ENCODE measurements at places on chromosomes 2 and 18.

DNA sequence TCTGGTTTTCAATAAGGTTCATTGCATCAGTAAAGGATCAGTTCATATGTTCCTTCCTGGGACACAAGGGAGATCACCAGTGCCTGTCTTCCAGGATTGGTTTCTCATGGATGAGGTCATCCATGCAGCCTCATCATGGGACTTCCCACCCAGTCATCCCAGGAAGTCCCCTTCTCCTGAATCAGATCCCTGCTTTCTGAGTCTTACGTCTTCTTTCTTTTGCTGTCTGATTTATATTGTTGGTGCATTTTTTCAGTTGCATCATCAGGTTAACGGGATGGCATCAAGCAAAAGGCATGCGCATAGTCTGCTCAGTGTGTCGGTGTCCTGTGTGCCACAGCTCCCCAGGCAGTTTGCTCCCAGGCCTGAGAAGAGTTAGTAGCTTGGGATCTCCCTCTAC is 105.9 kb downstream of the SOX11 start:
- no peak for DNase-seq

GRCh38 chr2:239800785-239801386 is 224.3 kb downstream of the NDUFA10 start:
- no peak for DNase-seq

DNA sequence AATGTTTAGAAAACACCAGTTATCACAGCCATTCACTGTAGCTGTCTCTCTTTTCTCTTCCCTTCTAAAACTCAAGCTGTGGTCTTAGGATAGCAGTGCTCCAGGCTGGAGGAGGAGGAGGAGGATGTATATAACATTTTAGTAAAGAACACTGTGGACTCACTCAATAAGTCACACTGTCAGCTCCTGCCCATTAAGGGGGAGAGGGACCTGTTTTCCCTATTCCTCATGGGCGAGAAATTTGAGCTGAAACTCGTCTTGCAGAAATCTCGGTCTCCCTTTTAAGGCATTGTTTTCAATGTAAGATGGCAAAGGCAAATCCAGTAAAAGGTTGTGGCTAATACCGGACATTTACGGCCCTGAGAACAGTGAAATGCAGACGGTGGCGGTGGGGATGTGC is 114.8 kb upstream of the ZNF236 start:
- no peak for DNase-seq

- no peak for DNase-seq
These were observed 95.4 kb downstream of the AAK1 start for GRCh38 chr2:69547984-69548715.

DNA sequence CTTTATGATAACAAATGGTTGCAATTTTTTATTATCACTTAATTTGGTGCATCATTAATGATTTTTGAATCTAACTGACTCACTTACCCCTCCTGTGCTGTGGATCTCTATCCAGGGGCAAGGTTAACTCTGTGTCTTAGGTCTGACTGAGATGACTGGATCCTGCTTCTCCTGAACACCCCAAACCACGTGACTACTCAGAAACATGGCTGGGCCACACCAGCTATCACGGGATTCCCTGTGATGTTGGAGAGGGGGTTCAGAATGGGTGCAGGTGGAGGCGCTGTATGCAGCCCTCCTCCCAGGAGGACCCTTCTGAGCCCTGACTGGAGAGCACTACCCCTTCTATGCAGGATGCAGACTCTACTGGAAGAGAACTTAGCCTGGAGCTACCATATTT is 152.4 kb upstream of the CAPN13 start:
- no peak for DNase-seq

DNA sequence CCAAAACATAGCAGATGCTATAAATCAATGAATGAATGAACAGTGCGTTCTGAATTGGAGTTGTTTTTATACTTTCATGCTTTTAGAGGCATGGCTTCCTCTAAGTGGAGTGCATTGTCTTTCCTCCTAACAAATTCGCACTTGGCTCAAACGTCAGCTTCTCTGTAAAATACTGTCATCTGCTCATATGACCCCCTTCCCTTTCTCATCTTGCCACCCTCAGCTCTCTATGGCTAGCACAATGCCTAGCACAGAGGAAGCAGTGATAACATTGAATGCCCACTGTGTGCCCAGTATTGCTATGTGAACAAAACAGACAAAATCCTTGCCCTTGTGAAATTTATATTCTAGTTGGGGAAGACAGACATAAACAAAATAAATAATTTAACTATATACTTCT is 258.8 kb downstream of the MREG start:
- no peak for DNase-seq

DNA sequence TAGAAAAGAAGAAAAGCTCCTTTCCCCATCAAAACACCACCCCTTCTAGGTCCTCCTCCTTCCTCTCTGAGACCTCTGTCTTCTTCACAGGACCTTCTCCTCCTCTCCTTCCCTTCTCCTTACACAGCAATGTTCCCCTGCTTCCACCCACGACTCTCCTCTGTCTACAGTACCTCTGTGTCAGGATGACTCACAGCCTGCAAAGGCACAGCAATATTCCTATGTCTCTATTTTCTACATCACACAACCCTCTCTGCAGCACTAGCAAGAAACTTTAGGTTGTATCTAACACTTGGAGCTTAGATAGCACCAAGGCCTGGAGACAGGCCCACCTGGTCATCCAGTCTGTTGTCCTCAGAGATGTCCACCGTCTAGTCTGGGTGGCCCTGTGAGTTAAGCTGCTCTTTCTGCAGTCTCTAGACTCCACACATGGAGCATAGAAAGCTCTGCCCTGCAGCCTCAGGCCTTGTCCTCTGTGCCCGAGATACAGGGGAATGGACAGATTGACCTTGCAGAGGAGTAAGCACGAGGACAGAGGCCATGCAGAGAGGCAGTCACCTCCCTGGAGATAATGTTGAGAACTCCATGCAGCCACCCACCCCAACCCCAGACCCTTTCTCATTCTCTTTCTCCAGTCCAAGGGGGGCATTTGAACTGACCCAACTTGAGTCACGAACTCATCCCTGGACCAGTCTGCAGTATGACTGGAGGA is 212.0 kb downstream of the TNS1 start:
- peak; percentile 83 for DNase-seq

DNA sequence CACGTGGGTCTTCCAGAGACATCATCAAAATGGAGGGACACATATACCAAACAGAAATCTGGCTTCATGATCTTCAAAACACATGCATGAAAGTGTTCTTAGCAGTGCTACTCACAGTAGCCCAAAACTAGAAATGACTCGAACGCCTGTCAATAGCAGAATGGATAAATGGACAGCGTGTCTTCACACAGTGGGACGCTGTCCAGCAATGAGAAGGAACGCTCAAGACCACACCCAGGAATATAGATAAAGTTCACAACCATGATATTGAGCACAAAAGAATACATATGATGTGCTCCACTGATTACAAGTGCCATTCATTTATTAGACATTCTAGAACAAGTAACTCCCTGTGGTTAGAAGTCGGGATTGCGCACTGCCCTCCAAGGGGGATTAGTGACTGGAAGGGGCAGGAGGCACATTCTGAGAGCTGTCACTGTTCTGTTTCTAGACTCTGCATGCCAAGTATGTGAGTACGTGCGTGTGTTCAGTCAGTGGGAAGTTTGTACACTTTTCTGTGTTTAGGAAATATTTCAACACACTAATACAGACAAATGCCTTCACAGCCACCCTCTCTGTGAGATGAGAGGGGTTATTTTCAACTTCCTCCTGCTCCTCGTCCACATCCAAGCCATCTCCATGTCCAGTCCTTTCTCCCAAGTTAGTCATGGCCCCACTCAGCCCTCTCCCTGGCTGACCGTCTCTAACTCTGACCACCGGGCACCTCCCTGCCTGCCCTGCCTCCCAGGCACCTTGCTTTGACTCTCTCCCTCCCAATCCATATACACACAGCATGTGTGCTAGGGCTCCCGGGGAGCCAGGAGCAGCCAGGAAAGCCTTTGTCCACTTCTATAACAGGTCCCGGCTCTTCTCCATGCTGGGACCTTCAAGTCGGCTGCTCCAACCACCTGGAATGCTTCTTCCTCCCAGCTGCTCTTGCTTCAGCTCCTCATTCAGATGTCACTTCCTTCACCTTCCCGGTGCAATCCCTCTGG is 26.9 kb upstream of the TNS1 start:
- no peak for DNase-seq

GRCh38 chr2:16126517-16127275 is 186.3 kb downstream of the MYCN start:
- DNase-seq: no peak

GRCh38 chr2:120820953-120821279 is 85.2 kb downstream of the GLI2 start:
- no peak for DNase-seq

GRCh38 chr18:39313992-39314391 is 1748.4 kb upstream of the CELF4 start:
- no peak for DNase-seq

GRCh38 chr2:193695367-193695766 is 1500.6 kb upstream of the TMEFF2 start:
- DNase-seq: no peak

- no peak for DNase-seq
These were observed 168.6 kb downstream of the SS18 start for GRCh38 chr18:25921677-25922421.

GRCh38 chr2:10482913-10483312 is 34.8 kb upstream of the ODC1 start:
- no peak for DNase-seq

DNA sequence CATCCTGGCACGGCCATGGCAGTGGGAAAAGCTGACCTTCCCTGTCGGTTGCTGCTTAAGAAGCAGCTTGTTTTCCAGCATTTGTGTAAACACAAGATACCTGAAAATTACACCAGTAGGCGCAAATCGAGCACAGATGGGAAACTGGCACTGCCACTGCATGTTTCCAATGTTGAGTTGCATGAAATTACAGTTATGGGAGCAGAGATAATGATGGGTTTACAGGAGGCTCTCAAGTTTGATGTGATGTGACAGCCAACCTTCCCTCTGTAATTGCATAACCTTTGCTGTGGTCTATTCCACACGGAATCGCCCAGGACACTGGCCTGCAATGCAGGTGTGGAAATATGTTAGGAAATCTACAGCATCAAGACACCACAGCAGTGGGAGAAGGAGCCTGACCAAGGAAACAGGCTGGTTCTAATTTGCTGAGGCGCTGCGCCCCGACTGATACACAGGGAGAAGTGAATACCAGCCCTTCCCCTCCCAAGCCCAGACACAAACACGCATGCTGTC is 17.4 kb downstream of the GPR45 start:
- no peak for DNase-seq

GRCh38 chr2:204775766-204776165 is 230.5 kb downstream of the PARD3B start:
- no peak for DNase-seq

DNA sequence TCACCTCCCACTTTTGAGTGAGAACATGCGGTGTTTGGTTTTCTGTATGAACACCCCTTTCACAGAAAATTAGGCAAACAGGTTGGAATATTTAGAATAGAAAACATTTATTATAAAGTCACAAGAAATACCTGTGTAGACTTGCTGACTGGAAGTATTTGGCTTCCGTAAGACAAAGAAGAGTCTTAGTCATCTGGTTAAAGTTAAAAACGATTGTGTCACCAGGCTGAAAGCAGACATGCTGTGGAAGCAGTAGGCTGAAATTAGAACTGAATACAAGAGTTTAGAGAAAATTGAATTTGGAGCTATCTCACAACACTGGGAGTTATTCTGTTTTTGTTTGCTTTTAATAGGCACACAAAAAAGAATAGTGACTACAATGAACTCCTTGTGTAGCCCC is 16.2 kb upstream of the CLASP1 start:
- DNase-seq: peak; percentile 16

DNA sequence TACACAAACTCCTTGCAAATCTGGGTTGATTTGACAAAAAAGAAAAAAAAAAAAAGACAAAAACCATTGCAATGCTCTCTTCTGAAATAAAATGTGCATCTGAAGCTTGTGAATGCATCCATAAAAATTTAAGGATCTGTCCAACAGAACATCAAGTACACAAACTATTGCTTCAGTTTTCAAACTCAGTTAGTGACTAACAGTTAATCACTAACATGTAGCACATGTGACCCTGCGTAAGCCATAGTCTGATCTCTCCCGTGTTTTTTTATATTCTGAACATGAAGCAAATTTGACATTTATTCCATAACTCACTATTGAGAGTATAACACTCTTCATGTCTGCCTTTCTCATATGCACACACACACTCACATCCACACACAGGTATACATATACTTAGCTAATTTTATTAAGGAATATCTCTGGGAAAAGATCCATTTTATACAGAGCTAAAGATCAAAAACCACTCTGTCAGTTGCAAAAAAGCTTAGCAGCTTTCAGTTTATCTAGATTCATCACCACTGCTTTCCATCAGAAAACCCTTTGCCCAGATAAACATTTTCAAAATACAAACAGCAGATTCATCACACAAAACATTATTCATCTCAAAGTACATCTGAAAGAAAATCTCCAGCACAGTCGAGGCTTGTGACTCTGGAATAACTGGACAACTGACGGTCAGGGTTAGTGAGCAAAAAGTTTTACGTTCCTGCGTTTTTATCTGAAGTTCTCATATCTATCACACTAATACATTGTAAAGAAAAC is 1000.4 kb upstream of the ACVR2A start:
- no peak for DNase-seq

GRCh38 chr2:32534831-32535230 is 93.0 kb upstream of the TTC27 start:
- no peak for DNase-seq

DNA sequence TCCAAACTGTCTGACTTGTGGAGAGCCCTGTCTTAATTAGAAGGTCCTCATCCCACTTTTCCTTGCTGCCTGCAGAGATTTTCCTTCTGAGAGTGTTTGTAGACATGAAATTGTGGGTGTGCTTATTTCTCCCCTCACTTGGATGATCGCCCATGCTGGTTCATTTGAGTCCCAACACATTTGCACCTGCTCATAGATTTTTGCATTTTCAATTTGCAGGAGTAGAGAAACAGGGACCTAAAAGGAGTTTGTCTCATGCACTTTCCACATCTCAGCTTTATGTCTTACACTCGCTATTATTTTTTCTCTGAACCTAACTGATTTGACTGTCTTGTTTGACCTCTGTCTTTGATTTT is 33.2 kb upstream of the FHL2 start:
- no peak for DNase-seq

GRCh38 chr2:112481528-112482233 is at the start of gene TTL:
Gene TTL (plus strand): TSS chr2:112482156. CDS start chr2:112482345, 189 bp downstream.
- peak; percentile 85 for DNase-seq

- DNase-seq: no peak
These were observed 111.5 kb upstream of the GLI2 start for GRCh38 chr2:120624061-120624737.

DNA sequence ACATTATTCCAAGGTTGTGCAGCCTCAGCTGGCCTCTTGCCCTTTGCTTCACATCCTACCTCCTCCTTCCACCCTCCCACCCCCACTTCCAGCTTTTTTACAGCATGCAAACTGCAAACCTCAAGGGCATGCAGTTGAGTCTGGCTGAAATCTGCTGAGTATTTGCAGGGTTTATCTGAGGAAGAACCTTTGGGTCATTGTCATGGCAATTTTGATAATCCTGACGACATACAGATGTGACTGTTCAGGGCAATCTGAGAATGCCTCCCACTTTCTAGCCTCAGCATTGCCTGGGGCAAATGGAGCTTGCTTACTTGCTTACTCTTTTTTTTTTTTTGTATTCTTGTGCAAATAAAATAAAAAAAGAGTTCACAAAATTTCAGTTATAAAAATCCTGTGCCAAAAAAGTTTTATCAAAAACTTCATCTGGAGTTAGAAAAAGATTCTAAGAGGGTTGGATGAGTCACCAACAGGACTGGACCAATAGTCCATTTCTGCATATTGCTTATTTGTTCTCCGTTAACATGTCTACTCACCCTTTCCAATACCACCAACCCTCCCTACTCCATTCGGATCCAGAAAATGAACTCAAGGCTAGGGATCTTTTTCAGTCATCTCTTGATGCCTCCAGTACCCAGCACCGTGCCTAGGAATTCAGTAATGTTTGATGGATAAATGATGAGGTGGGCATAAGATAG is 23.6 kb upstream of the LHCGR start:
- no peak for DNase-seq

Data from putamen (tissue), 1 donor.